ENCODE measurements at places on chromosomes 2 and 18.

GRCh38 chr18:25957017-25957416 lies 133.4 kb downstream of the SS18 start:
- DNase-seq, result no peak

- peak; percentile 77 for DNase-seq
These were observed 142.3 kb upstream of the ITGA6 start for GRCh38 chr2:172285010-172285621.

- DNase-seq, result no peak
These were observed 105.9 kb upstream of the ID2 start for GRCh38 chr2:8575834-8576423.

GRCh38 chr2:204687776-204688175 lies 142.5 kb downstream of the PARD3B start:
- no peak for DNase-seq

DNA sequence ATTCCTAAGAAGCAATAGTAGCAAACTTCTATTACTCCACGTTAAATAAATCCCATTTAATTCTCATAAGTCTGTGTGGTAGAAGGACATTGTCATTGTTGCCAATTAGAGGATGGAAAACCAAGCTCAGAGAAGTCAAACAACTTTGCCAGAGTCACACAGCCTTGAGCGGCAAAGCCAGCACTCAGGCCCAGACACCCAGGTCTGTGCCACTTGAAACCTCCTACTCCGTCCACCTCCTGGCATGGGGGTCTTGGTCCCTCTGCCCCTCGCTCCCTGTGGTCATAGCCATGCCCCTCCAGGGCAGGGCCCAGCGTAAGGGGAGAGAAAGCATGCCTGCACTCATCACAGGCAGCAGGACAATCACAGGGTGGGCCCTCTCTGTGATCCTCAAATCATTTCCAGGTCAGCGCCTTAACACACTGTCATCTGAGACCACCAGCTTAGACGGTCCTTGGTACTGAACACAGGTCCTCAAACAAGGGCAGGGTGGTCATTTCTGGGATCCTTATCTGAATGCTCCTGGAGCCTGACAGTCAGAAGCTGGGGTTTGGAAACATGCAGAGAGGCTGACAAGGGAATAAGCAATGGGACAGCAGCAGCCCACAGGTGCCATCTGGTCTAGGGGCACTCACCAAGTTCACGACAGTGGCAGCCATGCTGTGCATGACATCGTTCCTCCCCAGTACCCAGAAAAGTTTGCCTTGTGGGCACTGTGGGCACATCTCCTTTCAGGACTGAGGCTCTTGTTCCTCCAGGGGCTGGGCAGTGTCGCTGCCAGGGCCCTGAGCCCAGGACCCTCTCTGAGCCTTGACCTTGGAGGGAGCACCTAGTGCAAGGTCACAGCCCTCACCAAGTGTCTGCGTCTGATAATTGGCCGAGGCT lies 38.2 kb downstream of the FAM178B start:
- DNase-seq, result no peak

GRCh38 chr2:54061272-54061671 lies 54.1 kb upstream of the ACYP2 start:
- DNase-seq, result no peak

GRCh38 chr18:5104246-5104645 lies 92.8 kb downstream of the AKAIN1 start:
- no peak for DNase-seq

DNA sequence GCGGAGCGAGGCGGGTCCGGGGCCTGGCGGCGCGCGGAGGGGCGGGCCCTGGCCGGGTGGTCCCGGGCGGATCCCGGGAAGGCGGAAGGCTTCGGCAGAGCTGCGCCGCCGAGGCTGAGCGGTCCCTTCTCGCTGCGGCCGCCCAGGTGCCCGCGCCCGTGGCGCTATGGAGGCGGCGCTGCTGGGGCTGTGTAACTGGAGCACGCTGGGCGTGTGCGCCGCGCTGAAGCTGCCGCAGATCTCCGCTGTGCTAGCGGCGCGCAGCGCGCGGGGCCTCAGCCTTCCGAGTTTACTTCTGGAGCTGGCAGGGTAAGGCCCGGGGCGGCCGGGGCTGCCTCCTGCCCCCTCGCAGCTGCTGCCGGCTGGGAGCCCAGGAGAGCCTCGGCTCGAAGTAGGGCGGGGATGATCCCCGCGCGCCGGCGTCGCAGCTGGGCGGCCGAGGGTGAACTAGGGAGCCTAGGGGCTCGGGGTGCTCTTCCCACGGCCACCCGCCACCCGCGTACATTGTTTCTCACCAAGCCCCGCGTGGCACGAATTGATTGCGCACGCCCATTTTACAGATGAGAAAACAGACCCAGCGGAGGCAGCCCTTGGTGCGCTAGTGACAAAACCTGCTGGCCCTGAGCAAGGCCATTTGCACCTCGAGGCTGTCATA lies at the start of gene SLC66A3:
Gene SLC66A3 (plus strand): TSS at position 87 of the 655 bp plus-strand sequence. CDS start 80 bp downstream, at position 167.
- peak; percentile 93 for DNase-seq

DNA sequence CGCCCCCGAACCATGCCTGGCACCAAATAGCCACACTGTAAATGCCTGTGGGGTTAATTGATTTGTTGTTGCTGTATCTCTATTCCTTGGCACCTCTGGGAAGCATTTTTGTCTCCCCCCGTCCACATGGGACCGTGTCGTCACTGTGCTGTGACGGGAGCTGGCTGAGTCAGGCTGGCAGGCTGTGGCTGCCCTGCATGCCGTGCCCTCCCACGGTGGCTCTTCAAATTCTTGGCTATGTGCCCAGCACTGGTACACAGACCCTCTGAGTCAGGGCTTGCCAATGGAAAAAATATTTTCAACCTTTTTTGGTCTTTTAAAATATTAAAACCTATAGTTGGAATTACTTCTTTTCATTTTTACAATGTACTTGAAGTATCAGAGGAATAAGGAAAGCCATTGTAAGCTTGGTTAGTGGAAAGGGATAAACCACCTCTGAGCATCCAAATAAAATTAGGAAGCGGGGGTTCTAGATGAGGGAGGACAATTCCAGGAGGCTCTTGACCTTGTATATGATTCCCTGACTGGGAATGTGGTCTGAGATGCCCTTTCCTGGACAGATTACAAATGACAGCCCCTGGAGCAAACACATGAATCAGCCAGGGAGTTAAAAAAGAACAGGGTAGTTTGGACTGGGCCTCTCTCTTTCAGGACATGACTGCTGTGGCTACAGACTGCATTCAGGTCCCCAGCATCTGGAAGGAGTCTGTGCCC lies 59.4 kb downstream of the DGKD start:
- DNase-seq, result peak; percentile 88

DNA sequence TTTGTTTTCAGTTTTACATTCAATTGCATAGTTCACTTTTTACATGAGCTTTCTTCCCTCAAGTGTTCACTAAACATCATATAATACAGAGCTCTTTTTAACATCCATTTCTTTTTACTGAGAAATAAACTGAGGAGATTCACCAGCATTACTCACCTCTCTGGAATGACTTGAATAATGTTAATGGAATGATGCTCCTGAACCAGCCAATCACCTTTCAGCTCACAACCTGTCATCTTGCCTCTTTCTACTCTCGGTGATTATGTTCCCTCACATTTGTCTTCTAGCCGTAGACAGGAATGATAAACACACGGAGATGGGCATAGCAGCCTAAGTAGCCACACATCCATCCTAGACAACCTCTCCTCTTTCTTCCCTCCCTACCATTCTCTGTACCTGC lies 301.7 kb downstream of the PAX3 start:
- DNase-seq, result peak; percentile 55

DNA sequence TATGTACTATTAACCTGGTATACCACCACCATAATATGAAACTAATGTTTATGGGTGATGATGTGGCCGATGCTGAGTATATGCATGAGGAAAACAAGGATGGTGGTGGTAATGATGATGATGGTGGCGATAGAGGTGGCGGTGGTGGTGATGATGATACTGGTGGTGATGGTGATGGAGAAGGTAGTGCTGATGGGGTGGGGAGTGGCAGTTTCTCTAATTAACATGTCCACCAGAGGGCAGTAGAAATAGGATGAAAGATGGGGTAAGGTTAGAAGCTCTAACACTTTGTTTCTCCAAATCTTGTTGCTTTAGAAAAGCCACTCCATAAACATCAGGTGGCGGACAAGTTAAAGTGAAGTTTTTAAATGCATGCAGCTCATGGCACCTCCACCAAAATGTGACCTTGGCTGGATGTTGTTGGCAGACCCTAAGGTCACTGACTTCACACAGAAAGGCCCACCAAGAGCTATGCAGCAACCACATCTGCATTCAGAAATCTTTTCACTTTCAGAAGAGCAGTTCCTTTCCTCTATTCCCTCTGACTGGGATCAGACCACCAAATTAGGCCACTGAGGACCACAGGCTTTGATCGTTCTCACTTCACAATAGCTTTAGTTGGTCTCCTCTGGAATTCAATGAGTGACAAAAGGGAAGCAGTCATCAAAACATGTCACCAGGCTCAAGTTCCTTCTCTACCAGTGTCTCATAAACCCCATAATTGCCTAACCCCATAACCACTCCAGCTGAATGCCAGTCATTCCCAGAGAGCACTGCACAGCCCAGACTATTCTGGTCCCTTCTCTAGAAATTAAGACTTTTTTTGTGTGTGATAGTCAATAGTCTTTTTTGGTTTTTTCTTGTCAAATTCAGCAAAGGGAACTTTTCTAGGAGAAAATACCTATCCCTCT lies 7.5 kb upstream of the BCL11A start:
- peak; percentile 65 for DNase-seq

DNA sequence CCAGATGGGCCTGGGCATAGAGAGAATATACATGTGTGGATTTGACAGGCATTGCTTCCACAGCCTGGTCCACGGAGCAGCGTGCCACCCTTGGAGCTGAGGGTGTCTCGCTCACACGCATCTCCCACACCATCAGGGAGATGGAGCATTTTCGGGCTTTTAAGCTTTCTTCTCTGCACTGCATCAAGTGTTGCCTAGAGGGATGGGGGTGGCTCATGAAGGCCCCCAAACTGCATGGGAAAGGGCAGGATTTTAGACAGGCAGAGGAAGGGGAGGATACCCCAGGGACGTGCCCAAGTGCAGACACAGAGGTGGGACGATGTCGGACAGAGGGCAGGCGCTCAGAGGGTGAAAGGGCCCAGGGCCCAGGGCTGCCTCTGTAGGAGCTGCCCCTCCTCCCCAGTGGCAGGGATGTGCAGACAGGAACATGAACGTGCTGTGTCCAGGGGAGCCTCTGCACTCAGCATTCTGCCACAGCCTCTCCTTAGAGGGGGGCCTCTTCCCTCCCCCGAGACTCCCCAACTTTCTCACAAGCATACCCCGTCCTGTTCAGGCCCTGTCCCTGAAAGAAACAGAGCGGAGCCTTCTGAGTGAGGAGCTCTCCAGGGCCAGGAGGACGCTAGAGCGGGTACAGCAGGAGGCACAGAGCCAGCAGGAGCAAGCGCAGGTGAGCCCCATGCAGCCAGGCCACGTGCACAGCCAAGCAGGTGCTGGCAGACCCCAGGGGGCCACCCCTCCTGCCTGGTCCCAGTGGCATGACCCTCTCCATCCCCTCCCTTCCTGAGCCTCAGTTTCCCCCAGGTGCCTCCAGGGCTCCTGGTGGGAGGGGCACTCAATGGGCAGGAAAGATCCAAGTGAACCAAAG lies 42.9 kb upstream of the SNED1 start:
- no peak for DNase-seq

DNA sequence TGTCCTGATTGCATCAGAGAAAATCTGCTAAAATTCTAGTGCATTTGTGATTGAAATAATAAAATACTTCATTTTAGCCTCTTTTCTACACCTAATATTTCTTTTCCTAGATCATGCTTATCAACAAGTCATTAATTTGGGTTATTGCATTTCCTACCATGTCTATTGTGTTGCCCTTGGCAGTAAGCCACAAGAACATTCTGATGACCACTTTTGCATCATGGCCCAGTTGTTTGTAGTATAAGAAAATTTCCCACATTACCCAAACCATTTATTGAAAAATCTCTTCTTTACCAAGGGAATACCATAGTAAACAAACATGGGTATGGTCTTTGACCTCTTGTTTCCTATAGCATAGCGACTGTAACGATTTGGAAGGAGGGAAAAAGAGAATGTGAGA lies 76.3 kb downstream of the R3HDM1 start:
- DNase-seq, result peak; percentile 13

Data from GM23248 (cell line).